ENCODE measurements at places on chromosomes 3 and 15.

- no peak for DNase-seq
Observed at GRCh38 chr15:35123743-35124142, 38.6 kb upstream of the NANOGP8 start.

DNA sequence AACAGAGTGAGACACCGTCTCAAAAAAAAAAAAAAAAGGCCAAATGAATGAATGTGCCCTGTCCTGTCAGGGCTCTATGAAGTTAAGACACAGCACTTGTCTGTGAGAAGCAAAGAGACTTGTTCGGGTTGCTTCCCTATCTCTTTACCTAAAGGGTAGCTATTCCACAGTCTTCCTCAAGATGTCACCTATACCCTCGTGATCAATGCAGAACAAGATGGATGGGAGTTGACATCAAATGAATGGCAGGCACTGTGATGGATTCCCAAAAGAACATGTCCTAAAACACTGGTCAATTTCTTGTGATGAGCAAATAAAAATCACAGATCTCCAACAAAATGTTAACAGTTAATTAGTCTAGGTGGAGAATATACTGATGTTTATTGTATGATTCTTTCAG is 9.5 kb downstream of the TADA3 start:
- peak; percentile 53 for DNase-seq

DNA sequence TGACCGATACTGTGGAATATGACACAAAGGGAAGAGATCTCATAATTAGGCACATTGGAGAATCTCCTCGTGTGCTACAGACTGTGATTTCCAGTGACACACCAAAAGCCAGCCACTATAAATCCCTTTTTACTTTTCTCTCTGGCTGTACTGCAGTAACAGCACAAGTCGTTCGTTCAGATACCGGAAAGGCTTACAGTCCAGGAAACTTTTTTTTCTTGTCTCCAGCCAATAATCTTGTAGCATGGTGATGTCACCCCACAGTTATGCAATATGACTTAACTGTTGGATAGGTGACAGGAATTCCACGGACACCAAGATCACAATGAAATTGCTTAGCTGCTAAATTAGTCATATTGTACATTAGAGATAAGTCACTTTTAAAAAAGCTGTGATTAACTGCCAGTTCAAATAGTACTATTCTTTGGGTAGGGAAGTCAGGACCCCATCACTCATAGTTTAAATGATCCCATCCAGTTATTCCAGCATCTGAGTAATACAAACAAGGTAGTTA is 36.3 kb upstream of the TSC22D2 start:
- peak; percentile 29 for DNase-seq

DNA sequence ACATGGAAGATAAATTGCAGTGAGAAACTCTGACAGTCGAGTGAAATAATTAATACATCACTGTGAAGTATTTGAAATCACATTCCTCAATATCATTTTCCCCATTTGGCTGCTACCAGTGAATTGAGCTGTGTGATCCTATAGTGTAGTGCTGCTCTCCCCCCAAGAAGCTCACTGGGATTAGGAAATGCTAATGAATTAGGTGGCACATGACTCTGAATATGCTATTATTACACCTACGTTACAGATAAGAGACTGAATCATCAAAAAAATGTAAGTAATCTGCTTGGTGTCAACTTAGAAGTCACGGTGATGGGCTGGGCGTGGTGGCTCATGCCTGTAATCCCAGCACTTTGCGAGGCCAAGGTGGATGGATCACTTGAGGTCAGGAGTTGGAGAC is 34.7 kb upstream of the SYNM start:
- no peak for DNase-seq

DNA sequence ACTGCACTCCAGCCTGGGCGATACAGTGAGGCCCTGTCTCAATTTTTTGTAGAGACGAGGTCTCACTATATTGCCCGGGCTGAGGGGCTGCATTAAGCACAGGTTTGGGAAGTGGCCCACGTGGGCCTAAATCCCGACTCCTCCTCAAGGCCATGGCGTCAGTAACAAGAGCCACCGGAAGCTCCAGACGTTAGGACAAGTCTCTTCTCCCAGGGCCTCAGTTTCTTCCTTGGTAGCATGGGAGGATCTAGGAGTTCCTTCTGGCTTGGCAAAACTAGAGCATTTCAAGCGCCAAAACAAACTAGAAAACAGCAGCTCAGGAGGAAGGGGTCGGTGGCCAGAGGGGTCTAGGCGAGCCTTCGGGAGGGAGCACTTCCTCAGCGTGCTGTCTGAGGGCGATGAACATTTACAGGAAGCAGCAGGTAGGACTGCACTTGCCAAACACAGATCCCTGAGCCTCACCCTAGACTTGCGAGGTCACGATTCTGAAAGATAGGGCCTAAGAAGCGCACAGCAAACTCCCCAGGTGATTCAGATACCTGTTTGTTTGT is 536 bp downstream of the SNAPC5 start:
- DNase-seq: no peak

GRCh38 chr15:92883163-92883875 is 16.8 kb upstream of the CHD2 start:
- no peak for DNase-seq

DNA sequence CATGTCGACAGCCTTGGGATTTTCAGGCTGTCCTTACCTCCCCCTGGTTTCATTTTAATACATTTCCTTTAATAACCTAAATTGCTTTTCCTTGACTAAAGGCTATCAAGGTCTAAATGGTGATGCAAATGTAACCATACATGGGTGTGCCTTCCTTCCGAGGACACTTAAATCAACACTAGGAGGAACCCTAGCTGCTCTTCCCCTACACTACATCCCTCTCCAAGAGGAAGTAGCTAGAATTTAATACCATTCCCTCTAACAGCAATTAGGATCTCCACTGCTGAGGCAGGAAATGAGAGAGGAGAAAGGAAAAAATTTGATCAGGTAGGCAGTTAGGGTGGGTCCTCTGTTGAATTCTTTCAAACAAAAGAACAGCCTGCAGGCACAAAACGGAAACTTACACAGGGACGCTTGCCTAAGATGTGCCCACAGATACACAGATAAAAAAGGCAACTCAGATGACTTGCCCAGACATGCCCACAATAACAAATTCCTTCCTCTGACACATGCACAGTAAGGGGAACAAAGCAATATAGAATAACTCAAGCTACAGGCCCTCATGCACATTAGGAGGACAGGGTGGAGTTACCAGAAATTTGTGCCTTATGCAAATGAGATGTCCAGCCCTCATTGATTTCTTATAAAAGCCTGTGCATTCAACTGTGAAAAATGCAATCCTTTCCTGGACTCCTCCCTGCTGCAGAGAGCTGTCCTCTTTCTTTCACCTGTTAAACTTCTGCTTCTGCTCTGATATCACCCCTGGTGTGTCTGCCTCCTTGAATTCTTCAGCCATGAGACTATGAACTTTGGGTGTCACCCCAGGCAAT is 1024.4 kb upstream of the CADM2 start:
- no peak for DNase-seq

DNA sequence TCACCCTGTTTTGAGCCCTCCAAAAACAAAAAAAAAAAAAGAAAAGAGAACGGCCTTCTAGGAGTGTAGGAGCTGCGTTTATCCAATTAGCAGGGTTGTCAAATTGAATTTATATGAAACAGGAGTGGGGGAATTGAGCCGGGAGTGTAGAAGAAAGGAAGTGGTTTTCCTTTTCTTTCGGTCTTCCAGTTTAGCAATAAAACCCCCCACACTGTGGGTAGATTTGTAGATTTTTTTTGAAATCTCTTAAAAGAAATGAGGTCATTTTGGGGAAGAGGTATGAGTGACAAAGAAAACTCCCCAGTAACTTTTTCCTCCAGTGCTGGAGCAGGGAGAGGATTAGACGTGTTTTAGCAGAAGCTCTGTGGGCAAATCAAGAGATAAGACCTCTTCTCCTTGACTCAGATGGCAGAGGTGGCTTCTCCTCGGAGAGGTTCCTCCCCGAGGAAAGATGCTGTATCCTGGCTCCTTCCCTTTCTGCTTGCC is 30.8 kb downstream of the BOC start:
- no peak for DNase-seq
